Left renal cortex interstitium (tissue), 4 donors: ENCODE measurements at places on chromosomes 3 and 15. TPM values are rescaled to one million over a fixed set of nuclear protein-coding genes. Genes with fewer than 3 reads are reported as not detected.

The GABRR3 gene
- polyA plus RNA-seq, result not detected

The ATP13A4 gene
- polyA plus RNA-seq, result 1.3 TPM

- DNase-seq, result no peak
These were observed 53.1 kb downstream of the TCF12 start for GRCh38 chr15:56971571-56971970.

The ZCWPW2 gene
- 1.2 TPM for polyA plus RNA-seq

DNA sequence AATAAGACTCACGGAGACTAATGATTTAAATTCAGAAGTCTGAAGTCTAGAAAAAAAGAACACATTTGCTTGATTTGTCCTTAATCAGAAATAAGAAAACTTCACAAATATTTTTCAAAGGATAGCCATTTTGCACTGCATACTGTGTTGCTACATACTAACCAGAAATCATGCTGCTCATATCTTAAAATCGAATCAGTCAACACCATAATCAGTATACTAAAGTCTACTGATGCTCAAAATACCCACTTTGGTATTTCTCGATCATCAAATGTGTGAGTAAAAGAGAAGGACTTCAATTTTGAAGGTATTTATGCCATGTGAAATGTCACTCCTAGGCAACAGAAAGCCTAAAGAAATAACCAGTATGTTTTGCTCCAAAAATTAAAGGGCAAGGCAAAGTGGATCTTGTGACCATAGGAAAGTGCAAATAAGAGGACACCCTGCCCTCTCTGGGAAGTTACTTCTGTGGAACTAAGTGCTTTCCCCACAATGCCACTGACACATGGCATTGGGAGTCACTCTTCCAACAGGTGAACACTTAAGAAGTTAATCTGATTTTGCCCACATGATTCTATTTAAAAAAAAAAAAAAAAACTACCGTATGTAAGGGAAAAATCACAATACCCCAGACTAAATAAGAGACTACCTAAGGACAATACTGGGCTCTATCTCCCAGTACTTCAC lies 2.7 kb downstream of the LRIG1 start:
- DNase-seq, result no peak

The PRC1 gene
- 72.3 TPM for polyA plus RNA-seq

DNA sequence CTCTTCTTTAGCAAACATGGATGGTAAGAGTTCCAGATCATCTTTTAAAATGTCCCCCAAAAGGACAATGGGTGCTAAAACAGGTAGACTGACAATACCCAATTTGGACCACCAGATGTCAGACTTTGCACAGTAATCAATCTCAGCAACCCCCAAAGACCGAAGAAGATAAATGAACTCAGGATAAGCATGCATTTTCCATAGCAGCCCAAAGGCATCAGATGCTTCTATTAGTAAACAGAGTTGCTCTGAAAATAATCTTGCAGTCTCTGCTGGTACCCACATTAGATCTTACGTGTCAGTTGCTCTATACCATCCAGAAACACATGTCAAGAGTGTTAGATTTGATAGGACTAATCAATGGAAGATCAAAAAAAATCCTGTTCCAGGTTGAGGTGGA lies 20.6 kb downstream of the MYH15 start:
- DNase-seq, result no peak

GRCh38 chr3:117927825-117928224 lies 1106.8 kb downstream of the IGSF11 start:
- DNase-seq, result no peak

DNA sequence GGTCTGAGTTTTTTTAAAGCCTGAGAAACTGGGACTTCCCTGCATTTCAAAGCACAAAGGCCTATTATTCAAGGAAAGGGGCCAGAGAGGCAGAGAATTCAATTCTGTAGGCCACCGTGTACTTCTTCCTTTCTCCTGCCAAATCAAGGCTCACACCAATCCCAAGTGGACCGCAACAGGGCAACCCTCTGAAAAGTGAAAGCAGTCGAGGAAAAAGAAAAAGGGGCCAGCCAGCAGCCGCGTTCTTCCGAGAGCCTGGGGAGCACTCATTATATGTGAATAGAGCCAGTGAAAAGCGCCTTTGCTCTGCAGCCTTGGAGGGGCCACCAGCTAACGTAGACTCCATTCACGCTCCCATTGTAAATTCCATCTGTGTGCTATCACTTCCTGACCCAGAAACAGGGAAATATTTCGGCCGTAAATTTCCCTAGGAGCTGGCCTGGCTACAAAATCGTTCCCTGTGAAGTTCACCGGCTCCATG lies 45.9 kb upstream of the THUMPD3 start:
- peak; percentile 32 for DNase-seq

- DNase-seq, result no peak
These were observed 34.5 kb downstream of the ESYT3 start for GRCh38 chr3:138468886-138469285.

The STRC gene
- polyA plus RNA-seq, result 0.38 TPM

DNA sequence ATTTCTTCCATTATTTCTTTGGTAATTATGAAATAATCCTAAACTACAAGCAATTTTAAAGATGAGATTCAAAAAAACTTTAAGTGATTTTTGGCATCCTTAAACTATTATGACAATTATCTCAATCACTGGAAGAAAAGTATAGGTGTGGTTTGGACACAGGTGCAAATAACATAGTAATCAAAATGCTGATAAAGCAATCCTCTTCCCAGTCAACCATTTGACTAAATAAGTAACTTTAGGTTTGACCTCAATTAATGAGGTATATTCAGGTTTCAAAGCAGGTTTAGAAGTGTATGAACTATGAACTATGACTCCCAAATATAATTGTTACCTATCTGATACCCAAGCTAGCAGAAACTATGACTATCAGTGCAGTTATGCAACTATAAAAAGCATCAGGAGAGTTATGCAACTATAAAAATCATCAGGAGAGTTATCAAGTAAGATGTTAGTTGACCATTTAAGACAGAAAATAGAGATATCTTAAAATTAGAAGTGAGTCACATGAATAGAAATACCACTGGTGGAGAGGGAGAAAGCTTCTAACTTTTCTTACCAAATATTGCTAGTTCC lies 8.9 kb upstream of the CNTN3 start:
- DNase-seq, result no peak

The ANKRD63 gene
- polyA plus RNA-seq, result not detected

The AGTR1 gene
- 23.0 TPM for polyA plus RNA-seq

GRCh38 chr3:98800401-98800800 lies 37.3 kb downstream of the ST3GAL6 start:
- no peak for DNase-seq

GRCh38 chr3:158717576-158717975 lies 14.7 kb downstream of the RARRES1 start:
- no peak for DNase-seq

DNA sequence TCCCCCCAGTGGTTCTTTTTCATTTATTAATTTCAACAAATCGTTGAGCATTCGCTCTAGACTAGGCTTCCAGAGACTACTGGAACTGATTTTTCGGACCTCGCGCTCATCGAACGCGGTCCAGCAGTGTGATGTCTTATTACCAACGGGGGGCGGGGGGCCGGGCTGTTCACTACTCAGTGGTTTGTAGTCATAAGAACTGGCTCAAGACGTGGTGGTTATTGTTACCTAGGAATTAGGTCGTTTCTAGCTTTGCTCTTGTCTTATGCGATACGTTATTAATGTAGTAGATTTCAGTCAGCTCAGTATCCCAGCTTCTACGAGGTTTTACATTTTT lies 858 bp downstream of the RBM5 start:
- DNase-seq, result peak; percentile 9

The LRRIQ4 gene
- 0.10 TPM for polyA plus RNA-seq

GRCh38 chr3:48232232-48232631 lies 8.7 kb upstream of the ZNF589 start:
- DNase-seq, result no peak

The UROC1 gene
- 0.27 TPM for polyA plus RNA-seq

The ISLR gene
- polyA plus RNA-seq, result 64.0 TPM

DNA sequence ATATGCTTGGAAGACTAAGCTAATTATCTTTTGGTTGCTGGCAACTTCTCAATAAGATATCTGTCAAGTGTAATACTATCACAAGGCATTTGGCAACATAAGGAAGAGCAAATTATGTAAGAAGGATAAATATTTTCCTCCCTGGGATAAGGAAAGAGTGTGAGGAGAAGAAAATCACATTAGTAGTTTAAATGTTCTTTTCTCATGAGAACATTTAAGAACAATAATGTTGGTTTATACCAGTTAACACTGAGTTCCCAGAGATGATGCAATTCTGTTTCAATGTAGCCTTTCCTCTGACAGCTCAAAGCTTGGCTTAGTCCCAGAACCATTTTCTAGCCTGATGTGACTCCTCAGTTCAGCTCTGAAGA lies 66.1 kb upstream of the NPHP3 start:
- DNase-seq, result no peak

The RNU5B-1 gene
- not detected for polyA plus RNA-seq

The PAK6 gene
- 6.2 TPM for polyA plus RNA-seq

DNA sequence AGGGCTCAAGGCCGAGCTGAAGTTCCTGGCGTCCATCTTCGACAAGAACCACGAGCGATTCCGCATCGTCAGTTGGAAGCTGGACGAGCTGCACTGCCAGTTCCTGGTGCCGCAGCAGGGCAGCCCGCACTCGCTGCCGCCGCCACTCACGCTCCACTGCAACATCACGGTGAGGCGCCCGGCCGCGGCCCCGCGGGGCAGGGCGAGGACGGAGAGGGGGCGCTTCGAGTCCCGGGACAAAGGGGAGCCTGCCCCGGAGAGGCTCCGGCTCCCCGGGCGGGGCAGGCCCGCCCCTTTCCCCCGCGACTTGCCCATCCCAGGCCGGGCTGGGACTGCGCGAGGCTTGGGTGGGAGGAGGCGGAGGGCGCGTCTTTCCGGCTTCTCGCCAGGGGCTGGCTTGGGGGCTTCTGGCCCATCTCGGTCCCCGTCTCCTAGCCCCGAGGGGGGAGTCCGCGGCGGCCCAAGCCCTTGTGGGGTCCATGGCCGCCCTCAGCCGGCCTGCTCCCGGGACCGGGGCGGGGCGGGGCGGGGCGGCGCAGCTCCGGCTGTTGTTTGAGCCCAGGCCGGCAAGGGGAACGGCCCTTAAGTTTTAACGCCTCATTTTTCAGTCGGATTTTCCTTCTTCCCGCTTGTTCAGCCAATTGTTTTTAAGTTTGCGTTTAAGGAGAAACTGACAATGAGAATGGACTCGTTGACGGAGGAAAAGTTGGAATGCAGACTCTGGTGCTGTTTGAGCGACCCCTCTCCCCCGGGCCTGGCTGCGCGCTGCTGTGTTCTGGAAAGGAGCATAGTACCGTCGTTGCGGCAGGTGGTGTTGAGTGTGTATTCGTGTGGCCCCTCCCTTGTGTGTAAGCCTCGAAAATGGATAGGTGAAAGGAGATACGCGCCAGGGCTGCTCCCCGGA lies 683 bp downstream of the UBE2Q2 start:
- DNase-seq, result peak; percentile 40

The INSYN1 gene
- 14.3 TPM for polyA plus RNA-seq
